Fibroblast of the aortic adventitia (primary cell): ENCODE measurements at places on chromosomes 13 and 19. TPM values are rescaled to one million over a fixed set of nuclear protein-coding genes. Genes with fewer than 3 reads are reported as not detected.

GRCh38 chr13:27712421-27712820 lies 79.9 kb upstream of the GSX1 start:
- peak; percentile 6 for DNase-seq

- DNase-seq, result no peak
Observed at GRCh38 chr13:40211586-40211968, 454.9 kb downstream of the FOXO1 start.

Gene TNNI3
- total RNA-seq, result not detected in 2 replicates

- DNase-seq, result no peak
Observed at GRCh38 chr19:31303262-31303815, 45.9 kb downstream of the TSHZ3 start.

Gene KLK6
- total RNA-seq, result not detected in 2 replicates

Gene CKM
- not detected in 2 replicates for total RNA-seq
